T-helper 2 cell treated with Interferon-gamma antibody and Interleukin-4, amounts not matched to agents 5 μg/mL and 100 μg/mL, for 36 hours (primary cell): ENCODE measurements at places on chromosomes 13 and 19.

GRCh38 chr13:80496721-80497397, 155.9 kb upstream of the SPRY2 start:
- DNase-seq, result no peak

DNA sequence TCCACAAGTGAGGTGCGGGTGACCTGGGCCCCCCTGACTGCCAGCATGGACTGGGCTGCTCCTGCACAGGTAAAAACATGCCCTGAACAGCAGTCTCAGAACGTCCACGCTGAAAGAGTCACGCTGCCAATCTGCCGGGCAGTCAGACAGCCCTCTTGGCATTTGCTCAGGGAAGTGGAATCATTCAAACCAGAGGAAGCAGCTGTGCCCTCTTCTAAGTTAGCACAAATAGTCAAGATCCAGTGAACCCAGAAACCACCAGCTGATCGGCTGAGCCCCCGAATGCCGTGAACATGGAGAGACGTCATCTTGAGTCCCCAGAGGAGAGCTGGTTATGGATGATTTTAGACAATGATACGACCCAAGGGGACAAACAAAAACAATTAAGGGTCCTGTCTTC, 34.4 kb downstream of the KLF2 start:
- DNase-seq, result no peak

DNA sequence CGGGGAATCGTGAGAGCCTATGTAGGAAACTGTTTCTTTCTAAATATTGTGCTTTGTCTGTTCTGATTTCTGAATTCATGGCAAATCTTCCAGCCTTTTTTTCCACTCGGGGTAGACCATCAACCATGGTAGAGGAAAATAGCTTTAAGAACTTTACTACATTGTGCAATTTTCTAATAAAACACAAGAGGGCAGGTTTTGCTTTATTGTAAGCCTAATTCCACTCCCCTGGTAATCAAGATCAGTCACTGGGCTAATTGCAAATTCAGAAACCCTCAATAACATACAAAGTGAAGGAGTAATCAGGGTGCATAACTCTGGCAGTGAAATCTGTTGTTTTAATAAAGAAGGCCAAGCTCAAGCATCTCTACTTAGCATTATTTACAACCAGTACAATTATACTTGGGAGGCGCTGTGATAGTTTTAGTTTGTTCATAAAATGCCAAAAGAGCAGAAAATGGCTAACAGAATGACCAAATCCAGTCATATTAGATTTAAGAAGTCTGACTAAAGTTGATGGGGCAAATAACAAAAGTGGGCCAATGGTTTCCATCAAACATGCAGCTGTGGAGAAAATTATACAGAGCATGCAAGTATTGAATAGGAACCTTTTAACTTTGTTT, 43.8 kb downstream of the DCT start:
- DNase-seq, result no peak

GRCh38 chr13:25707726-25708125, 336.0 kb downstream of the ATP8A2 start:
- DNase-seq, result no peak

GRCh38 chr13:113397608-113398425, 33.9 kb upstream of the GRTP1 start:
- DNase-seq, result no peak

- no peak for DNase-seq
Measured at GRCh38 chr19:46898731-46899130, 37.9 kb downstream of the ARHGAP35 start.

GRCh38 chr13:97124915-97125809, 97.0 kb upstream of the MBNL2 start:
- peak; percentile 27 for DNase-seq

DNA sequence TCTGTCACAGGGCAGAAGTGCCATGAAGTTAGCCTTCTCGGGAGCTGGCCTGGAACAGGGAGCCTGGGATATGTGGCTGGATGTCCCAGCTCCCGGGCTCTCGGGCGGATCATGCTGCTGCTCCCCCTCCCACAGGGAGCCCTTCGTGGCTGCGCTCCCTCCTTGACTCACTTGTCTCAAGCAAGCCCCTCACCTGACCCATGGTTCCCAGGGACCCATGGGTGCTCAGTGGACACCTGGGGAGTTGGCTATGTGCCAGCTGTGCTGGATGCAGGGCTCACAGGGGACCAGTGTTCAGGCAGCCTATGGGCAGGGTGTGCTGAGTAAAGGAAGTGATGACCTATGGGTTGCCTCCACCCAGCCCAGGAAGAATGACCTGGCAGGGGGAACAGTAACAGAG, 213.1 kb upstream of the SGCG start:
- DNase-seq, result no peak

DNA sequence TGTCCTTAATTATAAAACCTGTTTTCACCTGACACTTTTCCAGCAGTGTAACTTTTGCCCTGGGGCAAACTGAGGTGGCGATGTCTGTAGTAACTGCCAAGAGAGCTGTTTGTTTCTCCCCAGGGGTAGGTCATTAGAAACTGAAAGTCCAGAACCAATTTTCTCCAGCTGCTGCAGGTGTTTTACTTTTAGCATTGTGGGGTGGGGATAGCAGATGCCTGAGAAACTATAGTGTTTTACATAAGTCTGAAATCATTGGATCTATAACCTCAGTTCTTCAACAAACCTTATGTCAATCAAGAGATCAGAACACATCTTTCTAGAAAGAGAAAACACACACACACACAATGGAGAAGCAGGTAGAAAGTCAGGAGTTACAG, 92.7 kb downstream of the LHFPL6 start:
- no peak for DNase-seq

DNA sequence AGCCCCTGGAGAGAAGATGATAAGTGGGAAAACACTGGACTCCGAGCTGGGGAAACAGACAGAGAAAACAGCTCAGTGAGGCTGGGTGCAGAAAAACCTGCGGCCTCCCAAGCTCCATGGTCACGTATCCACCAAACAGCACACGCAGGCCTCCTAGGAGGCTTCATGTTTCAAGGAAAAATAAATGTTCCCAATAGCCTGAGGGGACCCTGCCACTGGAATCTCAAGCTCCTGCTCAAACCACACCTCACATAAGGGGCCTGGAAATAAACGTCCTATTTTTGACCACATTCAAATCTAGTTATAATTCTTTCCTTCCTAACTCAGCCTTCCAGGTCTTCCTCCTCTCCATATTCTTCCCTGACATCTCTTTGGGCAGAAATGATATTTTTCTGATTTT, 225.7 kb downstream of the ABCC4 start:
- DNase-seq, result no peak

- DNase-seq, result no peak
Measured at GRCh38 chr19:13864046-13864666, 12.8 kb upstream of the NANOS3 start.

GRCh38 chr13:112693831-112694497, 4.1 kb downstream of the ATP11A start:
- DNase-seq, result no peak

GRCh38 chr13:40452038-40452666, 214.3 kb downstream of the FOXO1 start:
- no peak for DNase-seq

- no peak for DNase-seq
Measured at GRCh38 chr19:12687496-12688196, at the start of gene GNG14. Gene GNG14, plus strand, starts transcription at chr19:12687998. Its CDS starts 51 bp downstream, at chr19:12688049.

- DNase-seq, result peak; percentile 9
Measured at GRCh38 chr19:13441810-13442512, 64.3 kb downstream of the CACNA1A start.

- DNase-seq, result no peak
Measured at GRCh38 chr19:19087676-19088075, 23.9 kb downstream of the SLC25A42 start.

DNA sequence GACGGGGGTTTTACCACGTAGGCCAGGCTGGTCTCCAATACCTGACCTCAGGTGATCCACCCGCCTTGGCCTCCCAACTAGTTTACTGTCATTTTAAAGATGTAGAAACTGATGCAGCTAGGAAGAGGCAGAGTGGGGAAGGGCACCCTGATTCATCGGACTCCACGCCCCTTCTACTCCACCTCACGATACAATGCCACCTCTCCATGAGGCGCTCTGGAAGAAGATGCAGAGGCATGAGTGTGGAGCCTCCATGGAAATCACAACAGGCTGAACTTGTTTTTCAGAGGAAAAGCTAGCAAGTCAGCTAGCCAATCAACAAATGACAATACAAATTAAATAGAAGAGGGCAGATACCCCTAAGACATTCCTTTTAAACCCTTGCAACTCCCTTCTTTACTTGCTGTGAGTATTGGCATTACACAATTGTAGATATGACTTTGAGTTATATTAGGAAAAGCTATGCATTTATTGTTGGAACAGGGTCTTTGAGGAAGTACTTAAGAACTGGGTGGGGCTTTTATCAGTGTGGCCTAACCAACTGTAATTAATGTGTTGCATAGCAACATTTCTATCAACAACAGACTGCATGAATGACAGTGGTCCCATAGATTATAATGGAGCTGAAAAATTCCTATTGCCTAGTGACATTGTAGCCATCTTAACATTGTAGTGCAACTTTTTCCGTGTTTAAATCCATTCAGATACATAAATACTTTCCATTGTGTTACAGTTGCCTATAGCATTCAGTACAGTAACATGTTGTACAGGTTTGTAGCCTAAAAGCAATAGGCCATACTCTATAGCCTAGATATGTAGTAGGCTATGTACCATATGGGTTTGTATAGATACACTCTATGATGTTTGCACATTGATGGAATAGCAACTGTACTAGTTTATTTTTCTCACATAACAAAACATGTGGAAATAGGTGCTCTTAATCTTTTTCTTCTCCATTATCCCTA, 17.6 kb downstream of the WDFY2 start:
- DNase-seq, result no peak

- no peak for DNase-seq
Measured at GRCh38 chr19:35177377-35178274, 23.1 kb downstream of the FXYD5 start.

GRCh38 chr13:30796132-30796572, 60.8 kb downstream of the ALOX5AP start:
- no peak for DNase-seq

DNA sequence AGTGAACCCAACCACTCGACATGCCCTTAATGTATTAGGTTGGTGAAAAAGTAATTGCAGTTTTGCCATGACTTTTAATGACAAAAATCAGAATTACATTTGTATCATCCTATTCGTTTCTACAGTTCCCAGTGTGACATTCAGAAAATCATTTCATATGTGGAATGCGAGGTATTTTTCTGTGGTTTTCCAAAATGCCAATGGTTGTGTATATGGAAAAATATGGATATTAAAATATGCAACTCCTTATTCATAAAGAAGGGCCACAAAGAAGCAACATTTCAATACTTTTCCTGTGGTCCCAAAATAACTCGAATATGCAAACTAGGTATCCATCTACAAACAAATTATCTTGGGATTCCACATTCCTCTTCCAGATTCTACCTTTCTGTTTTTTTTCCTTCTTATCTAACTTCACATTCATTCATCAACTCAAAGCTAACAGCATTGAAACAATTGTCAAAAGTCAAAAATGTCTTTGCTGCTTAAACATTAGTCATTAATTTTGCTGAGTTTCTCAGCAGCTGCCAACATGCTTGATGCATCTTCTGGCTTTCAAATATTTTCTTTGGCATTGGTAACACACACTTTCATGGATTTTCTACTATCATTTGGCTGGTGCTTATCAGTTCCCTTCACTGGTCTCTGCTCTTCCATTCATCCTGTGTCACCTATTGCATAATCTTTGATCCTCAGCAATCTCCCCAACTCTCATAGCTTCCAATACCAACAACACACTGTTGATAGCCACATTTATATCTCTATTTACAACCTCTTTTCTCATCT, 1445.4 kb downstream of the EFNB2 start:
- DNase-seq, result no peak

- no peak for DNase-seq
Measured at GRCh38 chr13:113810640-113811039, 51.6 kb downstream of the TMEM255B start.

DNA sequence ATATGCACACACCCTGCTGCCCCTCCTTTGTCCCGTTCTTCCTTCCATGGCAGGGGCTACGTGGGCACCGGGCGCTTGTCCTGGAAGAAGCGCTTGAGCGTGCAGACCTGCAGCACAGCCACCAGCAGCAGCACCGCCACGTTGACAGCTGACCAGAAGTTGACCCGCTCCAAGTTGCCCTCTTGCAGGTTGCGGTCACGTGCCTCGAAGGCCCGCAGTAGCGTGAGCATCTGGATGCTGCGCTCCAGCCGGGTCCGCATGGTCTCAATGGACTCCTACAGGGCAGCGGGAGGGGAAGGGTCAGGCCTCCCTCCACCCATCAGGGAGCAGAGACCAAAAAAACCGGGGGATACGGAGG, 3.1 kb downstream of the TMED1 start:
- DNase-seq, result no peak

GRCh38 chr19:54162241-54162805, 2.8 kb upstream of the LENG1 start:
- peak; percentile 75 for DNase-seq

DNA sequence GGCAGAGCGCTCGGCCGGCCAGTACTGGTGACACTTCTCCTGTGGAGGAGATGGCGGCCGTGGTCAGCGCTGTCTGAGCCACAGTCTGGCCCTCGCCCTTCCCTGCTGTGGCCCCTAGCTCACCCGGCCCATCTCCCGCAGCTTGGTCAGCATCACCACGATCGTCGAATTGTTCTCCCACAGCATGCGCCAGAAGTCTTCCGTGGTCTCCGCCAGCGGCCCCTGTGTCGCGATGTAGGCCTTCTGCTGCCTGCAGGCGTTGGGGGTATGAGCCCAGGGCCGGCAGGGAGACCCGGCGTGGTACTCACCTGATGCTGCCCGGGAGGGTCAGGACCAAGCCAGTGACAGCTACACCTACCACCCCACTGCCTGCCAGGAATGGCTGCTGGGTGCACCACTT, 130.1 kb downstream of the PTPRS start:
- DNase-seq, result no peak

- no peak for DNase-seq
Measured at GRCh38 chr13:42380420-42381164, 108.6 kb downstream of the AKAP11 start.

GRCh38 chr19:3470500-3471128, 9.7 kb downstream of the SMIM24 start:
- DNase-seq, result no peak

DNA sequence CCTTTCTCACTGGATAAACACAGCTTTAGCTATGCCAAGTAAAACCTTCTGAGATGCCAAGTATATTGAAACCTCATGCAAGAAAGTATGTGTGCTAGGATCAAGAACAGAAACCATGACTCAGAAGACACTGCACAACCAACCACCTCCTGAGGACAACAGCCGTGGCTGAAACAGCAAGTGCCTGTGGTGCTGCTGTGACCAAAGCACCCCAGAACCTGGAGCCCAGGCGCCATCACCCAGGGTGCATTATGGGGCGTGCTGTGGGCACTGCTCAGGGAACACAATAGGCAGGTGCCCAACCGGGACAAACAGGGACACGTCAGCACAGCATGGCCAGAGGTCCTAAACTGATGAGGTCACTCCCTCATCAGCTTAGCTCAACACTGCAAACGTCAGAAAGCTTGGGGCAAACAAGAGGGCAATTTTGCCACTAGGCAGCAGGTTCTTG, 101.3 kb upstream of the SLC15A1 start:
- peak; percentile 83 for DNase-seq
